ENCODE measurements at places on chromosomes 4 and X.

DNA sequence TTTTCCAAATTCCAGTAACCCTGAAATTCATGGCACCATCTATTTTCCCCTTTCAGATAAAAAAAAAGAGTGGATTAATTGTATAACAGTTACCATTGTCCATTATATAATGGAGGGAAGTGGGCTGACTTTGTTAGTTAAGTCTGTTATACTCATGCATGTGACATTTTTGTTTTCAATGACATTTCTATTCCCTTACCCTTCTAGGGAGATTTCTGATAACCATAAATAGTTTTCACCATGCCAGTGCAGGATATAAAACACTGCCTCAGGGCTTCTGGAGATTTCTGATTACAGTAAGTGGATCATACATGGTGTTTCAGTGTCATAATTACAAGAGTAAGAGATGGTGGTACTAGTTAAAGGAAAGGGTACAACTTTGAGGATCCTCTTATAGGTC, 45.5 kb downstream of the SUPT20HL1 start:
- no peak for DNase-seq

DNA sequence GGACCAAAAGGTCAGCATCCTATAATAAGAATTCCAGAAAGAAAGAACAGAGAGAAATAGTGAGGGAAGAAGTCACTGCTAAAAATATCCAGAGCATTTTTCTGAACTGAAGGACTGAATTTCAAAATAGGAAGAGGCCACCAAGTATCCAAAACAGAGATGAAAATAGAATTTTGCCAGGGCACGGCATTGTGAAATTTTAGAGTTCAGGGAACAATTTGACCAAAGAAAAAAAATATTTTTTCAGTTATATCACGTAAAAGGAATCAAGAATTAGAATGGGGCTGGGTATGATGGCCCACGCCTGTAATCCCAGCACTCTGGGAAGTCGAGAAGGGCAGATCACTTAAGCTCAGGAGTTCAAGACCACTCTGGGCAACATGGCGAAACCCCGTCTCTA, 65.4 kb downstream of the FGFBP1 start:
- DNase-seq = no peak

- DNase-seq = no peak
Measured at GRCh38 chr4:169025184-169025583, 15.1 kb upstream of the CBR4 start.

DNA sequence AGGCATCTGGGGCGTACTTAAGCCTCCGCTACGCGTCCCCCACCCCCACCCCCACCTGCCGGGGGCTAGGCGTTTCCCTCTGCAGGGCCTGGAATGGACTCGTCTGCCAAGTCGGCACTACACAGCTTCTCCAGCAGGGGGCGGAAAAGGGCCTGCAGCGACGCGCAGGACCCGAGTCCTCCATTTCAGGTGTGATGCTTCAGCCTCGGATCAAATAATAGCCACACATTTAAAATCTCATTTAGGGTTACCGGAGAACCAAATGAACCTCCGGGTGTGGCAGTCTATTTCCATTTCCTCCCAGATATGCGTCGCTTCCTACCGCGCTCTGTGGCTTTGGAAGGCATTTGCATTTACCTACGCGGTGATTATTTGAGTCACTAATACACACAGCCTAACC, 2.9 kb downstream of the PAK3 start:
- DNase-seq = peak; percentile 4

DNA sequence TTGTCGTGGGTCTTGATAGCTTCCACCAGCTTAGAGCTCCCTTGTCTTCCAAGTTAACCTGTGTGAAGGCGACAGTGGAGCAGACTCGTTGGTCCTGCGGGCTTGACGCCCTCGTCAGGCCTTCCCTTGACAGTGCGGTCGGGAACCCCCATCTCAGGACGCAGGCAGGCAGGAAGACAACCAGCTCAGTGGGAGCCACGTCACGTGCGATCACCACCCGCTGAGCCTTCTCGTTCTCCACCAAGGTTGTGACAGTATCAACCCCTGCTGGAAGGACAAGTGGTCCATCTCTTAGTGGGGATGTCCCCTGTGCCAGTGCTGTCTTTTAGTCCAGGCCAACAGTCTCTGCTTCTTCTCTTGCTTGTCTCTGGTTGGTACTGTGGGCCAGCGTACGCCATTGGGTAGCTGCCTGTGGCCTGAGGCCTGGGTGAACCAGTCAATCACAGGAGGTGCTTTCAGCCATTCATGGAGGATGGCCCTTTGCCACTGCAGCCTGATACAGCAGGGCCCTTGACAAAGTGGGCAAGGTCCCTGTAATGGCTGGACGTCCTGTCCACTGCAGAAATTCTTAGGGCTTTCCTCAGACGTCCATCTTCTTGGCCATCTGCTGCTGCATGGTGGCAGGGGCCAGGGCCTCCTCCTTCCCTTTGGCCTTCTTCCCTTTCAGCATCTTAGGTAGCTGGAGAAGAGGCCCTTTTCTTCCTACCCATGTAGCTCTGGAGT, 31.4 kb downstream of the RGS12 start:
- DNase-seq = no peak

GRCh38 chr4:128596115-128596514, 213.4 kb upstream of the JADE1 start:
- no peak for DNase-seq

- DNase-seq = no peak
Measured at GRCh38 chr4:52142816-52143215, 91.7 kb downstream of the SPATA18 start.
